ENCODE measurements at places on chromosomes 13 and 19.
A peak's percentile ranks its signal among the peaks of the same experiment; 100 is the strongest.

- no peak for DNase-seq
Measured at GRCh38 chr13:40063703-40064102, 408.2 kb downstream of the COG6 start.

DNA sequence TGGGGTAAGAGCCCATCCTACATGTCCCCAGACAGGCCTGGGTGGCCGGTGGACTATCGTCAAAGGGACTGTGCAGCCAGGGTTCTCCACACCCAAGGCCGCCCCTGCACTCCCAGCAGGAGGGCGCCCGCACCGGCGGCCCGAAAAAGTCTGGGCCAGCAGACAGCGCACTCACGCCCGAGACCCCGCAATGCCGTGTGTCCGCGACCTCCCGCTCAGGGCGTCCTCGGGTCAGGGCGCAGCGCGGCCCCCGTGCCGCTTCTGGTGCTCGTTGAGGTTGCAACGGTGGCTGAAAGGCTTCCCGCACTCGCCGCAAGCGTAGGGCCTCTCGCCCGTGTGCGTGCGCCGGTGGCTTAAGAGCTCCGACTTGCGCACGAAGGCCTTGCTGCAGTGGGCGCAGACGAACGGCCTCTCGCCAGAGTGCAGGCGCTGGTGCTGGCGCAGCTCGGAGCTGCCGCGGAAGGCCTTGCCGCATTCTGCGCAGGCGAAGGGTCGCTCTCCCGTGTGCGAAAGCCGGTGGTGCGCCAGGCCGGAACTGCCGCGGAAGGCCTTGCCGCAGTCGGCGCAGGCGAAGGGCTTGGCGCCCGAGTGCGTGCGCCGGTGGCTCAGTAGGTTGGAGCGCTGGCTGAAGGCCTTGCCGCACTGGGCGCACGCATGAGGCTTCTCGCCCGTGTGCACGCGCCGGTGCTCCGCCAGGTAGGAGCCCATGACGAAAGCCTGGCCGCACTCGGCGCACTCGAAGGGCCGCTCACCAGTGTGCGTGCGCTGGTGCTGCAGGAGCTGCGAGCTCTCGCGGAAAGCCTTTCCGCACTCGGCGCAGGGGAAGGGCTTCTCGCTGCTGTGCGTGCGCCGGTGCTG lies 2.8 kb upstream of the A1BG start:
- no peak for DNase-seq

- DNase-seq: no peak
Measured at GRCh38 chr13:112177450-112178288, 110.7 kb downstream of the SOX1 start.

- no peak for DNase-seq
Measured at GRCh38 chr13:34420702-34421346, 521.2 kb upstream of the NBEA start.

DNA sequence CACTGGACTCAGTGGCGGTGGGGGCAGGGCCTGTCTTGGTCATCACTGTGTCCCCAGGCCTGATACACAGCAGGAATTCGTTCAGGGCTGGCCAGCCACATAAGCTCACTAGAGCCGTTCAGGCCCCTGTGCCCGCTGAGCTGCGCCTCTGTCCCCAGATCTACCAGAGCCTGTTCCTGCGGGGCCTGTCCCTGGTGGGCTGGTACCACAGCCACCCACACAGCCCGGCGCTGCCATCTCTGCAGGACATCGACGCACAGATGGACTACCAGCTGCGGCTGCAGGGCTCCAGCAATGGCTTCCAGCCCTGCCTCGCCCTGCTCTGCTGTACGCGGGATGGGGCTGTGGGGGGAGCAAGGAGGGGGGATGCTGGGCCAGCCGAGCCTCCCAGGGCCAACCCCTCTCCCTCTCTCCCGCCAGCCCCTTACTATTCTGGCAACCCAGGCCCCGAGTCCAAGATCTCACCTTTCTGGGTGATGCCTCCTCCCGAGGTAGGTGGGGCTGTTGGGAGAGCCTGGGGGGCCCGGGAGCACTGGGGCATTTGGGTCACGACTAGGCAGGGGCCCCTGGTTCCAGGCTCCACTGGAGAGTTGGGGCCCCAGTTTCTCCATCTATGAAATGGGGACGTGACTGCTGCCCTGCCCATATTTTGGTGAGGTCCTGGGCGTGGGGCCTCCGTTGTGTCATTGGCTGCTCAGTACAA lies 13.9 kb downstream of the MPND start:
- no peak for DNase-seq

DNA sequence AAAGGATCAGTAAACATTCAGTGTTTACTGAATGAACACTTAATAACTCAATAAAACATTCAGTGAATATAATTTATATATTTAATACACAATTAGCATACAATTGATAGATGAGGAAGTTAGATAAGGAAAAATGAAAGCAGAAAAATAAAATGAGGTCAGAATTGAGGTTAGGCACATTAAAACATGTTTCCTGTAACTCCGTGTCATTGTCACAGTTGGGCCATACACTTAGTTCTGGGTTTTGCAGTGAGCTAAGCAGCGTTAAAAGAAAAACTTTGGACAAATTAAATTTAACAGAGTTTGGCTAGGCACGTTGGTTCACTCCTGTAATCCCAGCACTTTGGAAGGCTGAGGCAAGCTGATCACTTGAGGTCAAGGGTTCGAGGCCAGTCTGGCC lies 71.4 kb downstream of the MIPEP start:
- DNase-seq: no peak

DNA sequence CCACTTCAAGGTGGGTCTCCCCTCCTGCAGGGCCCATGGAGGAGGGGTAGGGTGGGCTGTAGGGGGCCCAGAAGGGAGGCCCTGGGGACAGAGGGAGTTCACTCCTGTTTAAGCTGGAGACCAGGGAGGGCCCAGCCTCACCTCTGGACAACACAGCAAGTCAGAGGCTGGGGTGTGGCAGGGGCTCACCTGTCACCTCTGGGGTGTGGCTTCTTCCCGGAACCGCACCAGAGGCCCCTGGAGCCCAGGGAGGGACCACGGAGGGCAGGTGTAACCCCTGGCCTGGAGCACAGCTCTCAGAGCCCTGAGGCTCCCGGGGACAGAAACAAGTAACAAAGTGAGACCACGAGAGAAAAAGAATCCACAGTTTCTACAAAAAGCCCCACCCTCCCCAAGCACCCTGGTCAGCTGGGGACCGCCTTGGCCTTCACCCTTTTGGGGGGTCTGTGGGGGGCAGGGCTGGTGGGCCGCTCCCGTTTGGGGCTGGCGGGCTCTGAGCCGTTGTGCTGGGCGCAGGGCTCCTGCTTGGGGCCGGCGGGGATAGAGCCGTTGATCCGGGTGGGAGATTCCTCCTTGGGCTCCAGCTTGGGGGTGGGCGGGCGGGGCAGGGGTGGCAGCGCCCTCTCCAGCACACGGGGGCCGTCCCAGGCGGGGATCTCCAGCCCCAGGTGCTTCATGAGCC lies 8.0 kb downstream of the SIRT6 start:
- no peak for DNase-seq

GRCh38 chr13:106143930-106144709 lies 391.3 kb downstream of the EFNB2 start:
- DNase-seq: no peak

- no peak for DNase-seq
Measured at GRCh38 chr13:91962946-91963345, 564.5 kb downstream of the GPC5 start.

DNA sequence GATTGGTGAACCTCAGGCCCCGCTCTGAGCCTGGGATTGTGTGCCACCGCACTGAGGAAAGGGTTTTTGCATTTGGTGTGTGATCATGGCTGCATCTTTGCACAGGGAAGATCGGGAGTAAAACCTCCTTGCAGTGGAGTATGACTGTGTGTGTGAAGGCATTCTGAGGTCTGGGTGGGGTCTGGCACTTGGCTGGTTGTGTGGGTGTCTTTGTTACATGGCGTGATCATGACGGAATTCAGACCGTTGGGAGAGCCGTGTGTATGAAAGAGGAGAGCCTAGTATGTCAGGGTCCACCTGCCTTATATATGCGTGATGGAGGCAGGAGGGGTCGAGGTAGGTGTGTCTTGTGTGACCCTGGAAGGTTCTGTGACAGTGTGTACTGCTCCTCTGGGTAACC lies 740 bp upstream of the BEST2 start:
- DNase-seq: no peak

- DNase-seq: peak; percentile 90
Measured at GRCh38 chr13:44854313-44855060, 134.8 kb downstream of the NUFIP1 start.

DNA sequence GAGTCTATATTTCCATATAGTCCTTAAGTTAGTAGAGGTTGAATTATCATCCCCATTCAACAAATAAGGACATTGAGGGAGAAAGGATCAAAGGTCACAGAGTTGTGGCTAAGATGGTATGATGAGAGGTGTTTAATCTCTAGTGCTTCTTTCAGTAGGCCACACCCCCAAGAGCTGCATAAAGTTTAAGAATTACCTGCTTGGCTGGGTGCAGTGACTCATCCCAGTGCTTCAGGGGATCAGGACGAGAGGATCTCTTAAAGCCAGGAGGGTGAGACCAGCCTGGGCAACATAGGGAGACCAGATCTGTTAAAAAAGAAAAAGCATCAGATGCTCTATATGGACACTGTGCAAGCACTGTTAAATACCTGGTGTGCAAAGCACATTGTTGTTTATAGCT lies 560.0 kb upstream of the KLHL1 start:
- DNase-seq: peak; percentile 75

DNA sequence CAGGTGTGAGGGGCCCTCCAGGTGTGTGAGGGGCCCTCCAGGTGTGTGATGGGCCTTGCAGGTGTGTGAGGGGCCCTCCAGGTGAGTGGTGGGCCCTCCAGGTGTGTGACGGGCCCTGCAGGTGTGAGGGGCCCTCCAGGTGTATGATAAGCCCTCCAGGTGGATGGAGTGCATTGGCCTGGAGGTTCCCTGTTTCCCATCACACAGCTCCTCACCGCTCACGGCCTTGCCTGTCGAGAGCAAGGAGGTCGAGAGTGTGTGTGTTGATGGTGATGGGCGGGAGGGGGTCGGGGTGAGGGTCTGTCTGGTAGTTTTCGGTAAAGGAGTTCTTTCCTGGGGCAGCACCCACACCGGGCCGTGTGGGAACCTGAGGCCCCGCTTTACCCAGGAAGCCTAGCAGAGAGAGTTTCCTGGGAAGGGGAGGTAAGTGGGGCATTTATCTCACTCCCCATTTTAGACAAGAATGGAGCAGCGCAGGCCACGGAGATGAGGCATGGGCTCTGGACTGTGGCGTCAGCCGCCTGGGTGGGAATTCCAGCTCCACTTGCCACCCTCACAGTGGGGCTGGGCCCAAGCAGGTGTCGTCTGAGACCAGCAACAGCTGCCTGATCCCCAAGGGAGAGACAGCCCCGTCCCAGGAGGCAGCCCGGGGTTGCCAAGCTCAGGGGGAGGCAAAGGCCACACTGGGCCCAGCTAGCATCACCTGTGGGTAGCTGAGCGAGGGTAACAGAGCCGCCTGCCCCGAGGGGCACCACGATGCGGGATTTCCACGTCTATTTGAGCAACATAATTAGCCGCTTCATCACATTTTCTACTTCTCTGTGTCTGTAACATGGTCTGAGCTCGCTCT lies 10.9 kb upstream of the GAS6 start:
- DNase-seq: no peak

DNA sequence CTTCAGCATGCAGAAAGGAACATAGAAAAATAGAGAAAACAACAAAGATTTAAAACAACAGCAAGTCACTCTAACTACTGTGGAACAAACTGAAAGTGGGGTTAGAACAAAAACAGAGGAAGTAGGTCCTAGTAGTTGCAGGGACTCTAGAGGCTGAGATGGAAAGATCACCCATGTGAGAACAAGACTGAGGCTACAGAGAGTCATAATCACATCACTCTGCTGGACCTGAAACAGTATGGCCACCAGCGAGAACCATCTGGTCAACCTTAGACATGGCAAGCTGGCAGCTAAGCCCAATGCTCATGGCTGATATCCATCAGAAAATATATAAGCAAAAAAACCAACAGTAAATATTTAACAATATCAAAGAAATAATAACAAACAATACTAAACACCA lies 35.8 kb upstream of the ZNF724 start:
- DNase-seq: no peak

DNA sequence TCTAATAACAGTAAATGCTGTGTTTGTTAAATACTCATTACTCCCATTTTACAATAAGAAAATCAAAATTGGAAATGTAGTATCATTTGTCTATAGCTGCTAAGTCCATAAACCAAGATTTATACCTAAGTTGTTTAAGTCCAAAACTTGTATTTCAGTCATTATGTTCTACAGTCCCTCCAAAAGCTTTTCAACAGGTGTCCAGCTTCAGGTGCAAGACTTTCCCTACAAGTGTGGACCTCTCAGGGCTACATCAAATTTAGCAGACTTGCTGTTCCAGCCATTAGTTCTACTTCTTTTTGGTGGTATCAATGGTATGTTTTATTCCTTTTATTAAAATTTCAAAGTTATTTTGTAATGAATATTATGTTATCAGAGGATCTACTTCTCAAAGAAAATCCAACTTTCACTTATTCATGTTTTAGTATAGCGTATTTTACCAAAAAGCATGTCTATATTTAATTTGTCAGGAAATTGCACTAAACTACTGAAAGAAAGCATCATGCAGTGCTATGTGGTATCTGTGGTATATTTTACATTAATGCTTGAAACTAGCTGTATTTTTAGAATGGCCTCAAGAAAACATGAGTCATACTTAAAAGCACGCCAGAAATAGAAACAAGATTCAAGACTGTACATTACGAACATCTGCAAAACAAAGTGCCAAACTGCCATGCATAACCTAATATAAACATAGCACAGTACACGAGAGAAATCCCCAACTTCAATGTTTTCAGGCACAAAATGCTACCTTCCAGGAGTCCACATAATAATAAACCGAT lies 44.5 kb downstream of the VWA8 start:
- DNase-seq: peak; percentile 22

DNA sequence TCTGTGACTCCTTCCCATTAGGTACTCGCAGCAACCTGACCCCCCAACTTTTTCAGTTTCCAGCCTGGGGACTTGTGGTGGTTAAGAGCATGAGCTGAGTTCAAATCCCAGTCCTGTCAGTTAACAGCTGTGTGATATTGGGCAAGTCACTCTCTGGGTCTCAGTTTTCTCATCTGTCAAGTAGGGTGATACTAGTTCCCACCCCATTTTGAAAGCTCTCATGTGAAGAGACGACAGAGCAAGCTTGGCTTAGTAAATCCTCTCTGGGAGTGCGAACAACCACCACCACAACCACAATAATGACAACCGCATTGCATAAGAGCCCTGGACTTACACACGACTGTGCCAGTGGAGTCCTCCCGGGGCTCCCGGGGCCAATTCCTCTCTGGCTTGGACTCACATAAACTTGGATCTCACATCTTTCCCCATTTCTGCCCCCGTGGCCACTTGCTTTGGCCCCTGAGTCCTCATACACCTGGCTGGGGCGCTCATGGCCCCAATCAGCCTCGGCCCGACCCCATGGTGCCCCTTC lies 454 bp downstream of the BLVRB start:
- DNase-seq: peak; percentile 46

- peak; percentile 98 for DNase-seq
Measured at GRCh38 chr13:112689303-112690245, at the start of gene ATP11A. ATP11A (plus strand) TSS chr13:112690038; CDS start chr13:112690417, 379 bp downstream.

- no peak for DNase-seq
Measured at GRCh38 chr13:40254394-40254793, 412.0 kb downstream of the FOXO1 start.

DNA sequence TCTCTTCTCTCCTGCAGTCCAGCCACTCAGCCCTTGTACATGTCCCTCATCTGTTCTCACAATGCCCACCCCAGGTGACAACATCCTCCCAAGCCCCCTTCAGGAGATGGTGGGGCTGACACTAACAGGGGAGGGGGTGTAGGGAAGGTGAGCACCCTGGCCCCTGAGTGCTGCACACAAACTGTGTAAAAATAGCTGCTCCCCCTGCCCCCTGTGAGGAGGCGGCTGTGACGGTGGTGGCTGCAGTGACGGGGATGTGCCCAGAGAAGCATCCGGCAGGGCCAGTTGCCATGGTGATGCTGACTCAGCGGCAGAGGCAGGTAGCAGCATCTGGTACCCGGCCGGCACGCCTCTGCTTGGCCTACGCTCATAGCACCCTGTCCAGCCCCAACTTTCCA lies 13.0 kb upstream of the JUND start:
- DNase-seq: peak; percentile 81
